ENCODE measurements at places on chromosomes 16 and 17.

GRCh38 chr16:51155199-51155607 lies 4.1 kb upstream of the SALL1 start:
- DNase-seq = peak; percentile 61

DNA sequence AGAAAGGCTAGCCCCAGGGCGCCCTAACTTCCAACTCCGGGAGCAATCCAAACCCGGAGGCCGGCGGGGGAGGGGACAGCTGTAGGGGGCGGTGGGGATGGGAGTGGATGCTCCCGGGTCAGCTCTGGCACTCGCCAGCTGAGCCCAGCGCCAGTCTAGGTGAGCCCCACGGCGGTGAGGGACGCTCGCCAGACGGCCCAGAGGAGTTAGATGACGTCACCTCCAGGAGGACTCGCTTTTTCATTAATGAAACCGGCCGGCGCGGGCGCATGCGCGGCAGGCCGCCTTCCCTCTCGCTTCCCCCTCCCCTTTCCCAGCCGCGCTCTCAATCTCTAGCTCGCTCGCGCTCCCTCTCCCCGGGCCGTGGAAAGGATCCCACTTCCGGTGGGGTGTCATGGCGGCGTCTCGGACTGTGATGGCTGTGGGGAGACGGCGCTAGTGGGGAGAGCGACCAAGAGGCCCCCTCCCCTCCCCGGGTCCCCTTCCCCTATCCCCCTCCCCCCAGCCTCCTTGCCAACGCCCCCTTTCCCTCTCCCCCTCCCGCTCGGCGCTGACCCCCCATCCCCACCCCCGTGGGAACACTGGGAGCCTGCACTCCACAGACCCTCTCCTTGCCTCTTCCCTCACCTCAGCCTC lies at the start of gene NF1:
NF1 (plus strand) TSS at position 378 of the 636 bp plus-strand sequence. CDS start 333 bp downstream, outside the sequence.
- peak; percentile 98 for DNase-seq

- DNase-seq = peak; percentile 19
Measured at GRCh38 chr16:66925322-66925840, at the start of gene RRAD. TSS of gene RRAD (minus strand) at chr16:66925535. CDS start at chr16:66925179, 356 bp downstream.

DNA sequence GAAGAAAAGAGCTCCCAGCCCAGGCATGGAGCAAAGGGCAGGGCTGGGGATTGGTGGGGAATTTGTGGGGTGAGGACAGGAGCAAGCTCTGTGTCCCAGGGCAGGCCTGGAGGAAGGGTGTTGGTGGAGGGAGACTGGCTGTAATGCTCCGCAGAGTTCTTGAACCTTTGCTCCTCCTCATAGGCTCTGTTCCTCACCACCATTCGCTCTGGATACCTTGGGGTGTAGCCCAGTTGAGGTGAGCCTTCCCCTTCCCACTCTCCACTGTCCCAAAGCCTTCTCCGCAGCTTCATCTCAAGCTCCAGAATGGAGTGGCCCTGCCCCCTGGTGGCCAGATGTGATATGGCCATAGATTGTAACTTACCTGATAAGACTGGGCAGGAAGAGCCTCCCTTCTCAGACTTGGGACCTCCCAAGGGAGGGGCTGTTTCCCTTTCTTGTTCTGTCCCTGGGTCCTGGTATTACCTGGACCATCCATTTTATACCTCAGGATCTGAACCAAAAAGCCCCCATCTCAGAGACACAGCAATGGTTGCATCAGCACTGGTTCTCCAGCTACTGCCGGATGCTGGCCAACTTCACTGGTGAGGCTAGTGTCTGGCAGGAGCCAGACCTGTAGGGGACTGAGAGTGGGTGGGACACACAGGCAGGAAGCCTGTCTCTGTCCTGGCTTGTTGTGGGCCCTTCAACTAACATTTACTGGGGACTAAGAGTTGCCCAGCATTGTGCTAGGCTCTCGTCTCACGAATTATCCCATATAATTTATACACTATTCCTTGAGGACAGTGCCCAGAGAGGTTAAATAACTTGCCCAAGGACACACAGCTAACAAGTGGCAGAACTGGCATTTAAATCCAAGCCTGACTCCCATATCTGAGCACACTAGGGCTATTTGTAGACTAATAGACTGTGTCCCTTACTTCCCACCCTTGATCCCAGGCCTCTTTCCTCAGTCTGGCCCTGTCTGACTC lies 19.1 kb upstream of the STAC2 start:
- peak; percentile 95 for DNase-seq

DNA sequence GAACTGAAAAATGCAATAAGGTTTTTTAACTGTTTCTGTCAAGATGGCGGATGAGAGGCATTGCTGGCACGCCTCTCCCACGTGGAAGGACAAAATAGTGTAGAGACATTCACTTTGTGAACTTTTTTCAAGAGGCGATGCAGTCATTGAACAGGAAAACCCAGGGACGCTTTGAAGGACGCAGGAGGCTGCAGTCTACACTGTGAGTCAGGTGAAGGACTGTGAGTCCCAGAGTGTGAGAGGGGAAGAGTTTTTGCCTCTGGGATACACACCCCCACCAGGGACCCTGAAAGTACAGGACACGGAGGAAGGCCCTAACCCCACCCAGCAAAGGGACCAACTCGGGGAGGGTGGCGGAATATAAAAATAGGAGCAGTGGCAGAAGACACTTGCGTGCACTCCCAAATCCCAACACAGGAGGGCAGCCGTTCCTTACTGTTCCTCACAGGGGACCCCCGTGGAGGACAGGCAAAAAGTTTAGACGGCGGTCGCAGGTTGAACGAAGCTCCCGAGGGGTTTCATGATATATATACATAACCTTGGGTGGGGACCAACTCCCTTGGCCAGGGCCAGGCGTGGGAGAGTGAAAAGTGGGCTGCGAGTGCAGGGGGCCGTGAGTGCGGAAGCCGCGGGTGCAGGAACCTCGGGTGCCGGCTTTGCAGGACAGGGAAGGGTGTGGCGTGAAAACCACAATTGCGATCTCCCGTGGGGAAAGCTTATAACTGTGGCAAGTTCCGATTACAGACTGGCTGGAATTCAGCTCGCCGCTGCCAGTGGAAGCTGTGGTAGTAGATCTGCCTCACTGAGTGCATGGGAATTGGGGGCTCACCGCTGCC lies 82.0 kb upstream of the ALOX12 start:
- peak; percentile 40 for DNase-seq

- DNase-seq = no peak
Measured at GRCh38 chr16:72565106-72565505, 393.2 kb upstream of the PMFBP1 start.

Measured in mesendoderm (in vitro differentiated cells).